ENCODE measurements at places on chromosomes 4 and X.

GRCh38 chr4:105637408-105638176 is 70.9 kb downstream of the INTS12 start:
- DNase-seq, result no peak

DNA sequence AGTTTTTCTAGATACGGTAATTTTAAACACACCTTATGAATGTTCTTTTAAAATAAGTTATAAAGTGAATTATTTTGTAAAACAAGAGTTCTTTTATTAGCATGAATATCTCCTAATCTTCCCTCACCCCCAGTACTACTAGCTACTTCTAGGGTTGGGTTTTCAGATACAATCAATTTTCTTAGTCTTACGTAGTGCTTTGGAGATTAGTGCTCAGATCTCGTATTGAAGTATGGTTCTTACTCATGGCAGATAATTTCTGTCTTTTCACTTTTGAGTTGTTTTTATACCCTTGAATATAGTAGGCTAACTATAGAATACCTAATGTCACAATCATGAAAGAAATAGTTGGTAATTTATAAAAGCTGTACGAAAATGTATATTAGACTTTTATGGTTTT is 43.2 kb downstream of the CDKL5 start:
- DNase-seq, result no peak

DNA sequence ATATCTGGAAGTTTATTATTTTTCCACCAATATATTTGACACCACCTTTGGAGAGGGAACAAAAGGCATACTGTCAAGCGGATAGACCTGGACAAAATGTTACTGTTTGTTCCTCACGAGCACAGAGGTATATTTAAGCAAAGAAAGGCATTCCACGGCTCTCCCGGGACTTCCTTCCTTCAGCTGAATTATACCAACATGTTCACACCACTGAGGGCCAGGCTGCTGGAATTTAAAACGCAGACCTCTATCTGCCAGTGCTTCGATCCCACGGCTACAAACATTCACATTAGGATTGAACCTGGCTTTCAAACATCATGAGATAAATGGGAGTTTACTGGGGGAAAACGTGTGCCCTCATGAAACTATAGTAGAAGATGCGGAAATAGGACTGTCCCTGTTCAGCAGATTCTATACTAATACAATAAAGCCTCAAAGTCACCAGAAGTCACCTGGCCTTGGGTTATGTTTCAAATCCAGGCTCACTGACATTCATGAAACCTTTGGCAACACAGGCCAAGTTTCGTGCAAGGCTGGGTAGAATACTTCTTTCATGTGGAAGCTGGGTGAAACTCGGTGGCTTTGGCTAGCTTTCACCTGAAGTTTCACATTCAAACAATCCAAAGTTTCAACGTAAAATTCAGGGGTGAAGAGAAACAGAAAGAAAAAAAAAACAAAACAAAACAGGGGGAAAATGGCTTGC is 39.5 kb downstream of the SORBS2 start:
- no peak for DNase-seq

DNA sequence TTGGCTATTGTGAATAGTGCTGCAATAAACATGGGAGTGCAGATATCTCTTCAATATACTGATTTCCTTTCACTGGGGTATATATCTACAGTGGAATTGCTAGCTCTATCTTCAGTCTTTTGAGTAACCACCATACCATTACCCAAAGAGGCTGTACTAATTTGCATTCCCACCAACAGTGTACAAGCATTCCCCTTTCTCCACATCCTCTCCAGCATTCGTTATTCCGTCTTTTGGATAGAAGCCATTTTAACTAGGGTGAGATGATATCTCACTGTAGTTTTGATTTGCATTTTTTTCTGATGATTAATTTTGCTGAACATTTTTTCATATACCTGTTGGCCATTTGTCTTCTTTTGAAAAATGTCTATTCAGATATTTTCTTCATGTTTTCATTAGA is 110.3 kb downstream of the PRDM5 start:
- no peak for DNase-seq

DNA sequence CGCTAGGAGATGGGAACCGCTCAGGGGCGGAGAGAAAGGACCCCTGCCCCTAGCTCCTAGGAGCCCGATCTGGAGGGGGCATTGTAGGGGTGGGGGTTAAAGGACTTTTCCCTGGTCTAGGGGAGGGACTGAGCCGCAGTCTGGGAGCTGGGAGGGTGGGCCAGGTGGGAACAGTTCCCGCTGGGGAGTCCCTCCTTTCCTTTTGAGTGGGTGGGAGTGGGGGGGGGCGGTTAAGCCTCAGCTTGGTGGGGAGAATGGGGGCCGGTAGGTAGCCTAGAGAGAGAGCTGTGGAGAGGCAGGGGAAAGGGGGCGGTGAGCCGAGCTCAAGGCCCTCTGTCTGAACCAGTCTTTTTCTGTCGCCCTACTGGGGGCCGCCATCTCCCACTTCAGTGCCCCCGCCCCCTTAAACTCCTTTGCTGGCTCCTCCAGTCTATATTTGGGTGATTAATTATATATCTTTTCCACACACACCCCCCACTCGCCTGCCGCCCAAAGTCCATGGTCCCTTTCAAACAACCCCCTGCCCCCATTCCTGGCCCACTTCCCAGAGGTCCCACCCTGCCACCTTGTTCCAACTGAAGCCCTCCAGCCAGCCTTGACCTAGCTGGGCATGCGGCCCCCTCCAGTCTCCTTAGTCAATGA is 822 bp downstream of the ZNF275 start:
- peak; percentile 6 for DNase-seq

GRCh38 chr4:169582203-169582602 is 30.2 kb downstream of the NEK1 start:
- DNase-seq, result no peak

GRCh38 chr4:86749121-86749520 is 100.1 kb downstream of the SLC10A6 start:
- DNase-seq, result no peak
